ENCODE measurements at places on chromosomes 12 and 14.

GRCh38 chr12:124519746-124520145 is 47.7 kb downstream of the NCOR2 start:
- no peak for DNase-seq

DNA sequence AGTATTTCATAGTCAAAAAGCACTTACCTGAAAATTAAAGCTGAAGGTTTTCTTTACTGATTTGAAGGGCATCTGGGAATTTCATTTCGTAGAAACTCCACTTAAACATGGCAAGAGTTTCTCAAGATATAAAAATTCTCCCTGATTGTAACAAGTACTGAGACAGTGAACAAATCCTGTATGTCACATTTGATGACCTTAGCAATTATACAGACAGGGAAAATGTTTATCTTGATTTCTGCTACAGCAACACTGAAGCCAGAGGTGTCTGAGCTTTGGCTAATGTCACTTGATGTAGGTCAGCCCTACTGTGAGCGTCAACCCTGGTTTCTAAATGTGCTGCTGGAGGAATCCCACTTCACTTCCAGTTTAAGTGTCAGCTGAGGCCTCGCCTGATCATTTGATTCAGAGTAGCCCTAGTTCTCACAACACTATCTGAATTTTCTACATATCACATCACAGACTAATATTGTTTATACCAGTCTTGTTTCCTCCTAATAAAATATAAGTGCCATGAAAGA is 20.9 kb downstream of the RTRAF start:
- DNase-seq = no peak

DNA sequence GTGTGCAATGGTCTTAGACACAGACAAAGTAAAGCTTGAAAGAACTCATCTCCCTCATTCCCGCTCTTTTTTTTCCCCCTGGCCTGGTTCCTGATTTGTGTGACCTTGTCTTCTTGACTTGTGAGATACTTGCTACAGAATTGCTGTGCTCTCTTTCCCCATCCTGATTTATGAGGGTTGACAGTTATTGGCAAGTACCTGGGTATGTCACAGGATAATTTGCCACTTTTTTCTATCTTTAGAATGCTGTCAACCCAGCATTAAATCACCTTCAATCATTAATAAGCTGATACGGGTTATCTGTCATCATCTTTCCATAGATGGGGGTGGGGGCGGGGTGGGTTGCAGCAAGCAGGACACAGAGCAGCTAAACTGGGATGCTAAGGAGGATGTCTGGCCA is 144.4 kb upstream of the PRICKLE1 start:
- no peak for DNase-seq

DNA sequence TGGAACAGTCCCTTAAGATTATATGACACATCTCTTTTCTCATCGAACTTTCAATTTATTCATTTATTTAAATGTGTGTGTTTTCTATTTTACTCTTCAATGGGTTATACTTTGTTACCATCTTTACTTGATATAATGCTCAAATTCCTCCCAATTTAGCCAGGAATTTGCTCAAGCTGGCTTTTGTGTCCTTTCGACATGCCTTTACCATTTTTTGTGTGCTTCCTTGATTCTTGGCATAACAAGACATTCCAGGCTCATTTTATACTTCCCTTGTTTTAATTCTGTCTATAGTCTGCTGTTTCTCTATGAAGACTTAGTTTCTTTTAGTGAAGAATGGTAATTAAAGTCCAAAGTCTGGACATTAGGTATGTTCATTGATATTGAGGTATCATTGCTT is 315.8 kb downstream of the AEBP2 start:
- no peak for DNase-seq

DNA sequence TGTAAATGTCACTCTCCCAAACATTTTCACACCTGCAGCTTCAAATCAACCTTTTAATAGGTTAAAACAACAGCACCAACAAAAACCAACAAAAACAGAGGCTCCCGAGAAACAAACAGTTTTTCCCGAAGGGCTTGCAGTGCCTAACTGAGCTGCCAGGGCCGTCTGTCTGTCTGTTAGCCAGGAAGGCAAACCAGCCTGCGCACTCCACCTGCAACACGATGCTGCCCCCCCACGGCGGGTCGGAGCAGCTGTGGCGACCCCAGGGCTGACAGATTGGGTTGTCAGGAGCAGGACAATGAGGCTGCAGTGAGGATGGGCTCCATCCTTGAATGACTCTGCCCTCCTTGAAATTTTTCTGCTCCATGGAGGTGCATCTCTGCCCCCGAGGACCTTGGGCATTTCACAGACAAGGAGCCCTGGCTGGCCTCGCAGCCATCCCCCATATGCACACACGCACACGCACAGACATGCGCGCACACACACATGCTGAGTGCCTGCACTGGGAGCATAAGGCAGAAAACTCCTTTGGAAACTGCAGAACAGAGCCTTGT is 2.6 kb downstream of the RTL1 start:
- DNase-seq = no peak

DNA sequence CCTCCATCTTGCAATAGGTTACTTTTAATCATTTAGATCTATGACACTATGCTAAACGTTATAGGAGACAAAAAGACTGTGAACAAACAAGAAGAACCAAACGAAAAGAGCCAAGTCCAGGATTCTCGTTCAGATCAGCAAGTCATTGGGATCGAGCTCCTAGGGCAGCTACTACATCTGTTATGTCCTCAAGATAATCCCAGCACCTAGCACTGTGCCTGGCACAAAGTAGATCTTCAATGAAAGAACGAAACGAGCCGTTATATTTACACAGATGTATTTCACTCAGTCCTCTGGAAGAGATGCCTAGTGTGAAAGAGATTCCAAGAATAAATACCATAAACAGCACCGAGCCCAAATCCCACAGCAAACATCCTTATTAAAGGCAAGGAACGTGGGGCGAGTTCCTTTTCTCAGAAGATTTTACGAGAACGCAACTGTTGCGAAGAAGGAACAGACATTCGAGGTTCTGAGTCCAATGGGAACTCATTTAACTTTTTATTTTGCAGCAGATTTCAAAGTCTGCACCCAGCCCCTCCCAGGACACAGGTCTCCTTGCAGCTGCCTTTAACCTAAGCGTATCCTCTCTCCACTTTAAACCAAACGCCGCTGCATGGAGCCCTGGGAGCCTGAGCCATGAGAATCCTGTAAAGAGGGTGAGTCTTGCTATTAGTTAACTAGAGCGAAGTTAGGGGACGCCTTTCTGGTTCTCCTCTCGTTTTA is 544 bp upstream of the TDP1 start:
- DNase-seq = no peak

DNA sequence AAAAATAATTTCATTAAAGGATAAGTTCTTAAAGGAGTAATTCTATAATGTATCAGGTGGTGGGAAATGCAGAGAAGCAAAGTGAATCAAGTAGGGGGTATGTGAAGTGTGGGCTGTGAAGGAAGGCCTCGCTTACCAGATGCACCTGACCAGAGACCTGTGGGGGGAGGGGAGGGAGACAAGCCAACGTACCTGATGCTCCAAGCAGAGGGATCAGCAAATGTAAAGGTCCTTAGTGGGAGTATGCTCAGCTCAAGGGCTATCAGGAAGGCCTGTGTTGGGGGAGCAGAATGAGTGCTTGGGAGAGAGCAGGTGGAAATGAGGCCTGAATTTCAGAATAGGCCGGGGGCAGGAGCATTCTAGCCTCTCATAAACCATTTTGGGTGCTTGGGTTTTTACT is 57.1 kb downstream of the ANO4 start:
- no peak for DNase-seq

DNA sequence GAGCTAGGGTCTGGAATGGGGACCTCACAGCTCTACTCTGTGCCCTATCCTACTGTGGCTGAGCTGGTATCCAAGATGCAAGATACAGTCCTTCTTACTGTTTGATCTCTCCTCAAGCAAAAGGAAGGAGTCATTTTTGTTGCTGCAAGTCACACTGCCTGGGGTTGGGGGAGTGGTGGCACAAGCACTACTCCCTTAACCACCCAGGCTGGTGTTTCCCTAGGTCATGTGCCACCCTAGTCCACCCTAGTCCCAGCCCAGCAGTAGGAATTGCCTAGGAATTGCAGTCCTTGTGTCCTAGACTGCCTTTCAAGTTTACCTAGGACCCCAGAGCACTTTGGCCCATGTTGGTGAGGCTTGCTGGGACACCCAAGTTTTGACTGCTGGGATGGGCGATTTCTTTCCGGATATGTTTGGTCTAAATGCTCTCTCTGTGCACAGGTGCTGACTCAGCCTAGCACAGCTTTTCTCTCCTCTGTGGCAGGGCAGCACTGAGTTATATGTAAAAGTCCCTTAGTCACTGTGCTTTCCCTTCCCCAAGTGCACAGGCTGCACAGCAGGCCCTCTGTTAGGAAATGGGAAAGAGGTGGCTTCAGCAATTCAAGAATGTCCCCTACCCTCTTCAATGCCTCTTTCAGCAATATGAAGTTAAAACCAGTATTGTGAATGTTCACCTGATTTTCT is 54.9 kb downstream of the SLC6A15 start:
- no peak for DNase-seq

DNA sequence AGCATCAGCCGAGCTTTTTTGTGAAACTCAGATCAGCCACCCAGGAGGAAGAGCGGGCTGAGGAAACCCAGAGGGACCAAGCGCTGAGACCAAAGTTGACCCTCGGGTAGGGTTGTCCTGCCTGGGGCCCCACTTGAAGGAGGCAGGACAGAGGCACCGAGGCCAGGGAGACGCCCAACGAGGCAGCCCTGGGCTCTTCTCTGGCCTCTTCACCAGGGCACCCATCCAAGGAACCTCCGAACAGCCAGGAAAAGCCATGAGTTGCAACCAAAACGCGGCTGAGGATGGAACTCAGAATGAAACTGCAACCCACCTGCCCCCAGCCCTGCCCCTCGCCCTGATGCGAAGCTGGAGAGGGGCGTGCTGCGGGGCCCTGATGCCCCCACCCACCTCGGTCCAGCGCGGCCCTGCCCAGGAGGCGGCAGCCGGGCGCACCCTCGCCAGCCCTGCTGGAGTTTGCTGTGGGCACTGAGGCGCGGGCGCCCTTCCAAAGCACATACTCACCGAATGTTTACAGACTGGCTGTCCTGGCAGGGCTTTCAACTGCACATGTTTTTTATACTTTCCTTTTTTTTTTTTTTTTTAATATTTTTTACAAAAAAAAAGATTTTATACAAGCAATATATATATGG is 41.9 kb downstream of the JDP2 start:
- no peak for DNase-seq

All from skeletal muscle cell (primary cell).